ENCODE measurements at places on chromosomes 4 and X.
A peak's percentile ranks its signal among the peaks of the same experiment; 100 is the strongest.

GRCh38 chrX:17078031-17078720 is 131.7 kb downstream of the REPS2 start:
- DNase-seq = no peak

GRCh38 chrX:12686331-12686730 is 104.9 kb upstream of the PRPS2 start:
- DNase-seq = no peak

DNA sequence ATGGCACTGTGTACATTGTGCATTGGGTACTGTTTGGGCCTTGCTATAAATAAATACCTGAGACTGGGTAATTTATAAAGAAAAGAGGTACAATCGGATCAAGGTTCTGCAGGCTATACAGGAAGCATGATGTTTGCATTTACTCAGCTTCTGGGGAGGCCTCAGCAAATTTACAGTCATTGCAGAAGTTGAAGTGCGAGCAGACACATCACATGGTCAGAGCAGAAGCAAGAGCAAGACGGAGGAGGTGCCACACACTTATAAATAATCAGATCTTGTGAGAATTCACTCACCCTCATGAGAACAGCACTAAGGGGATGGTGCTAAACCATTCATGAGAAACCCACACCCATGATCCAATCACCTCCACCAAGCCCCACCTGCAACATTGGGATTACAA is 505.0 kb downstream of the ARAP2 start:
- no peak for DNase-seq

- no peak for DNase-seq
Measured at GRCh38 chrX:39890807-39891206, 207.0 kb downstream of the BCOR start.

DNA sequence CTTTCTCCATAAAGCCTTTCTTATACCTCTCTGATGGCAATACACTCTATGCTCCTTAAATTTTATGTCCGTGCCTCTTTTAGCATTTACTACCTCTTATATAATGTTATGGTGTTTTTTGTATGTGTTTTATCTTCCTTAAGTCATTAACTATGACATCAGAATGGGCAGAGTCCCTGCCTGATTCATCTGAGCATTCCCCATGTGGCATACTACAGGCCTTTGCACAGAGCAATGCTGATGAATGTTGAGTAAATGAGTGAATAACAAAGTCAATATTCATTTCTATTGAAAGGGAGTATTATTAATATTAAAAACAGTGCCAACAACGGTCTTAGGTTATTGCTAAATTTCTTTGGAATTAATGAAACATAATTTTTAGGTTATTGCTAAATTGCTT is 18.8 kb upstream of the RPS6KA3 start:
- DNase-seq = no peak

- peak; percentile 26 for DNase-seq
Measured at GRCh38 chr4:118888666-118889311, at the start of gene SYNPO2. Gene SYNPO2, plus strand, starts transcription at chr4:118888854. Its CDS starts 183 bp downstream, at chr4:118889037.

DNA sequence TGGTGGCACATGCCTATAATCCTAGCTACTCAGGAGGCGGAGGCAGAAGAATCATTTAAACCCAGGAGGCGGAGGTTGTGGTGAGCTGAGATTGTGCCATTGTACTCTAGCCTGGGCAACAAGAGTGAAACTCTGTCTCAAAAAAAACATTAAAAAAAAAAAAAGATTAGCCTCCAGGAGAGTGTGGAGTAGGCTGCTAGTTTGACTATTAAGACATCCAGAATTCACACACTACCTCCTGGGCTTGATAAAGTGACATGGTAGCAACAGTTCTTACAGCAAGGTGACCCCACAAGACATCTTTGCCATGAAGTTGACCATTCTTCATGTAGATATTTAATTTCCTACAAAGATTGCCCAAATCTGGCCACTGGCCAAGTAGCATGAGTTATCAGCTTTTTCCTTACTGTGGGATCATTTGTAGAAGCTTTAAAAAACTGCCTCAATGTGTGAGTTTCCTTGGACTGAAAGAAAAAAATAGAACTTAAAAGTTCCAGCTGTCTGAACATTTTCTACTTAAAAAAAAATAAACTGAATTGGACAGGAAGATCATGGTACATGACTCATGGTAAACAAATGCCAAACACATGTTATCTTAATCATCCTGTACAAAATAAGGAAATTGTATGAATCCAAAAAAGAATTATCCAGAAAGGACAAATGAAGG is 35.3 kb upstream of the SPRY1 start:
- DNase-seq = no peak

DNA sequence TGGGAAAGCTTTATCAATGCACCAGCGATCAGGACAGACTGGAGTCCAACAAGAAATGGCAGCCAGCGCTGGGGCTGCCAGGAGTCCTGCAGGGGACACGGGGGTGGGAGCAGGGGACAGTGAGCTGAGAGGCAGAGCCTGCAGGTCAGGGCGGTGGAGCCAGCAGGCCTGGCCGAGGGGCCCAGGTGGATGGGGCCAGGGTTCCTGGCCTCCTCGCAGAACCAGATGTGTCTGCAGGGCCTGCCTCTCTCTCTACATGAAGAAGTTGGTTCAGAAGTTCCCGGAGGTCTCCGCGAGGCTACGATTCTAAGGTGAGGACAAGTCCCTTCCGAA is 63.6 kb downstream of the CPZ start:
- DNase-seq = no peak
